ENCODE measurements at places on chromosomes 11 and 22. TPM values are rescaled to one million over a fixed set of nuclear protein-coding genes. Genes with fewer than 3 reads are reported as not detected.

Gene SCGB1D2
- not detected for total RNA-seq

Gene APOBEC3G
- total RNA-seq = 0.30 TPM

Gene NAALADL1
- 3.0 TPM for total RNA-seq

Gene FOLR3
- total RNA-seq = not detected

DNA sequence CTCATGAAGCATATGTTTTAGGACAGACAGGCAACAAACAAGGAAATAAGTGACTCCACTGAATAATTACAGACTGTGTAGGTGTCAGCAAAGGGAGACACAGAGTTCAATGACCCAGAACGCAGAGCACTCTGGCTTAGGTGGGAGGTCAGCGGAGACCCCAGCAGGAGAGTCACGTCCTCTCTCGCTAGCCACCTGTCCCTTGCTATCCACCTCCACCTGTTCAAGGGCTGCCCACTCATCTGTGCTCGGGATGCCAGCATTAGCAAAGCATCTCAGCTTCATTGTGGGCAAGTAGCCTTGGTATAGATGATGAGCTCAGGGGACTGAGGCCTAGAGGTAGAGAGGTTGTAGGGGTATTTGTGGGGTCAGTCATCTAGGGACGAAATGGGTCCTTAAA lies 21.8 kb upstream of the ATXN10 start:
- no peak for DNase-seq

GRCh38 chr22:38305471-38306448 lies 11.5 kb downstream of the CSNK1E start:
- DNase-seq = peak; percentile 49

DNA sequence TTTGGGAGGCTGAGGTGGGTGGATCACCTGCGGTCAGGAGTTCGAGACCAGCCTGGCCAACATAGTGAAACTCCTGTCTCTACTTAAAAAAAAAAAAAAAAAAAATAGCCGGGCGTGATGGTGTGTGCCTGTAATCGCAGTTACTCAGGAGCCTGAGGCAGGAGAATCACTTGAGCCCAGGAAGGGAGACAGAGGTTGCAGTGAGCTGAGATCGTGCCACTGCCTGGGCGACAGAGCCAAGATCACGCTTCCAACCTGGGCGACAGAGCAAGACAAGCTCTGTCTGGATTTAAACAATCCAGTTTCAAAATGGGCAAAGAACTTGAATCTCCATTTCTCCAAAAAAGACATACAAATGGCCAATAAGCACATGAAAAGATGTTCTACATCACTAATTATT lies 12.5 kb downstream of the LMO2 start:
- DNase-seq = no peak

DNA sequence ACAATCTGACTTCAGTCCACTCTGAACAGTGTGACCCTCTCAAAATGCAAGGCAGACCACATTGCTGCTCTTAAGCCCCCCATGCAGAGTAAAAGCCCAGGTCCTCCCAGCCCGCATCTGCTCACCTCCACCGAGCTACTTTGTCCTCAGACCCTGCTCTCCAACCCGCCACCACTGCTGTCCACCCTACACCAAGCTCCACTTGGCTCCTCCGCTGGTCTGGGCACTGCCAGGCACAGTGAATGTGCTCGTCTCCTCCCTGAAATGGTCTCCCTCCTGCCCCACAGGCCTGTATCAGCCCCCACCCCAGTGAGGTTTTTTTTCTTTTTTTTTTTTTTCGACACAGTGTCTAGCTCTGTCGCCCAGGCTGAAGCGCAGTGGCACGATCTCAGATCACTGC lies 67.4 kb upstream of the ARFGAP3 start:
- DNase-seq = no peak

- peak; percentile 77 for DNase-seq
These were observed 60.4 kb upstream of the CD5 start for GRCh38 chr11:61041755-61042518.

- no peak for DNase-seq
These were observed 4.5 kb downstream of the HTR3A start for GRCh38 chr11:113979431-113979830.

DNA sequence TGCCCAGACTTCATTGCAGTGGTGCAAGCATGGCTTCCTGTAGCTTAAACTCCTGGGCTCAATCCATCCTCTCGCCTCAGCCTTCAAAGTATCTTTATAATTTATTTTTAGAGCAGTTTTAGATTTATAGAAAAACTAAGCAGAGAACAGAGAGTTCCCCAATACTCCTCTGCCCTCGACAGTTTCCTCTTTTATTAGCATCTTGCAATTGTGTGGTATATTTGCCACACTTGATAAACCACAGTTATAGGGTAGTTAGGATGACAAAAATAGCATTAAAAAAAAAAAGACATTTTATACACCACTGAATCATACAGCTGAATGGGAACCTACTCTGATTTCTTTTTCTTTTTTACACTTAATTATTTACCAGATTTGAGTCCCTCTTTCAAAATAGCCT lies 31.2 kb downstream of the MS4A2 start:
- DNase-seq = no peak

- DNase-seq = peak; percentile 21
These were observed 60.7 kb downstream of the TTC17 start for GRCh38 chr11:43419460-43419859.
